Stimulated activated CD8-positive, alpha-beta memory T cell treated with anti-CD3 and anti-CD28 coated beads, Interleukin-4, amount 100 ng/mL, for 24 hours (primary cell): ENCODE measurements at places on chromosomes 6 and 20.

GRCh38 chr20:25579081-25579770, 6.1 kb downstream of the NINL start:
- no peak for DNase-seq

GRCh38 chr20:57301026-57301425, 28.6 kb upstream of the SPO11 start:
- no peak for DNase-seq

DNA sequence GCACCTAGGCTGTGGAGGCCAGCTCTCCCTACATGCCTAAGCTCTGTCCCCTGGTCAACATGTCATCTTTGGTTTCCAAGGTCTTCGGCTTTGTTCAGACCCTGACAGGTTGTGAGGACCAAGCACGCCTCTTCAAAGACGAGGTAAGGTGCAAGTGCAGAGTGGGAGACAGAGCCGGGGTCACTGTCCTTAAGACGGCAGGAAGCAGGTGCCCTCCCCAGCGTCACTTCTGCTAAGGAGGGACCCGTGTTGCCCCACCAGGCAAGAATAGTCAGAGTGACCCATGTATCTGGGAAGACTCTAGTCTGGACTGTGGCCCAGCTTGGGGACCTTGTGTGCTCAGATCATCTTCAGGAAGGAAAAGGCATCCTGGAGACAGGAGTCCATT, 18.2 kb upstream of the SGK2 start:
- no peak for DNase-seq

DNA sequence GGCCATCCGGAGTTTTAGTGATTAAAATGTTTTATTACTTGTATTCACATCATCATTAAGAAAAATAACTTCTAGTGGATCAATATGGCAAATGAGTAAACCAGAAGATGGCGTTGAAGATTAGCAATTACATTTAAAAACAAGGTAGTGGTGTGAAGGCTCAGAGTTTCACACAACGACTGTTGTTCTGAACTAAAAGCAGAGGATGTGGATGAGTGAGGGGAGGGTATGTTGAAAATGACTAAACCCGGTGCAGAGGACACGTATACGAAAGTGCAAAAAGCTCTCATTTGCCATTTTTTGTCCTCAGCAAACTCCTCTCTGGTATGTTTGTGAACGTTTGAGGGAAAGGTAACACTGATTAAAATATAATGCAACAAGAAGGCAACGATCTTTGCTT, 1.9 kb upstream of the IRF4 start:
- DNase-seq = no peak

GRCh38 chr6:167152862-167153261, 4.9 kb downstream of the GPR31 start:
- no peak for DNase-seq

DNA sequence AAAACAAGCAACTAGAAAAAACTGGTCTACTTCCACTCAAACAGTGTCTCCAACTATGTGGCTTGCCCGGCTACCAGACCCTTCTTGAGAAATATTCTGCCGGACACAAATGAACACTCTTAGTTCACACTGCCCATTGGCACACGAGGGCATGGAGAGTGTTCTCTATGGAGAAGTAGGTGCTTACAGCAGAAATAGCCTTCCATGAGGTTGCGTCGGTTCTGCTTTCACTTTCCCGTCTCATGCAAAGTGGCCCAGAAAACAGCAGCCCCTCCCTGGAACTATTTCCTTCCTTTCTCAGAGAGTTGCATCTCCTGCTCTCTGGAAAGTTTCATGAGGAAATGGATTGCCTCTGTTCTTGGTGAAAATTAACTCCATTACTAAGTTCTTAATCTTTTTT, 9.5 kb upstream of the HLA-DOA start:
- no peak for DNase-seq

- DNase-seq = no peak
Measured at GRCh38 chr20:55053389-55053788, 578.0 kb downstream of the DOK5 start.

- DNase-seq = no peak
Measured at GRCh38 chr20:13338097-13338661, 117.1 kb downstream of the ISM1 start.

- DNase-seq = no peak
Measured at GRCh38 chr6:167208819-167209576, 51.2 kb upstream of the GPR31 start.

DNA sequence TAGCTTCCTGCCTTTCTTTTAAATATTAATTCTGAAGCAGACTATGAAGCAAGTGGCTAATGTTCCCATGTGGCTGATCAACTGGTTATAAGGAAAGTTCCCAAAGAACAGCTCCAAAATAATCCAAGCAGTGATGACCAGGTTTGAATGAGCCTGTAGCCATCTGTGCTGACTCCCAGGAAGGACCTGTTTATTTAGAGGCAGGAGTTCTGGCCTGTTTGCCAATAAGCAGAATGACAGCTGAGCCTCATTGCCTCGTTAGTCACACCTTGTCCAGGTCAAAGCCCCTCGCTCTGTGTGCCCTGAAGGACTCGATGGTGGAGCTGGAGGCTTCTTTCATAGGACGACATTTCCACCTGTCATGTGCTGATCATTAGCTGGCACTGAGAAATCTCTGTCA, 97.4 kb downstream of the TMEM170B start:
- no peak for DNase-seq

DNA sequence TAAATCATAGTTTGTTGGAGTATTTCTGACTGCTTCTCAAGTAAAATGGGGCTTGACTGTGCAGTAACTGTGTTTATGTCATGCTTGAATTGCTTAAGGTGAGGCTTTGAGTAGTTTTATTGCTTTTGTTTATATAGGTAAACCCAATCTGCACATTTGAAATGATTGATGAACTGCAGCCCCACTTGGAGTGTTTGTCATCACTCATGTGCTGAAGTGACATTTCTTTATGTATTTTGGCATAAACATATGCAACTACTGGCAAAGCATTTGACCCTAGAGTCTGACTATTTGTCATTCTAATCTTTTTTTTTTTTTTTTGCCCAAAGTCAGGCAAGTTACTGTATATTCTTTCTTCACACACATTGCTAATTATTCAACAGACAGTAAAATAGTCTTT, 491.4 kb upstream of the POU3F2 start:
- DNase-seq = no peak

DNA sequence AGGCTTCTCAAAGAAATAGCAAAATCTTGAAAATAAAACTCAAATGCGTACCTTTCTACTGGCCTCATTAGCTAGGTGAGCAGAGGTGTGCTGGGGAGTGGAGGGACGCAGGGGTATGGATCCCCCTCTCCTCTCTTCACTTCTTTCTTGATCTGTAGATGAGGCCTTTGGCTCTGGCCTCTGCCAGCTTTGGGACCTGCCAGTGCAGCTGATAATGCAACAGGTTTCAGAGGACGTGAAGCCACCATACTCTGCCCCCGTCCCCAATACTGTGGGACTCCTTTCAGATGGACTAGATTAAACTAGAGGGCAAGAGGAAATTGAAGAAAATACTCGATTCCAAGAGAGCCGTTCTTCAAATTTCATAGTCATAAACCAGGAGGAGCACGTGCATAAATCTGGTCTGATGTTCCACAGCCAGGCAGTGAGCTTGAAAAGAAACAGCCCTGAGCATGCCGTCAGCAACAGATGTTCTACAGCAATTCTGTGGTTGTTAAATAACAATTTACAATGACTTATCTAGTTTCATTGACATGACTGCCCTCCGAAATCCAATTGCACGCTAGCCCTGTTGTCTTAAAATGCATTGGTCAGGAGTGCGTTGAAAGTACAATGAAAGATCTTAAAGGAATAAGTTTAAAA, 245.3 kb upstream of the FOXQ1 start:
- no peak for DNase-seq

DNA sequence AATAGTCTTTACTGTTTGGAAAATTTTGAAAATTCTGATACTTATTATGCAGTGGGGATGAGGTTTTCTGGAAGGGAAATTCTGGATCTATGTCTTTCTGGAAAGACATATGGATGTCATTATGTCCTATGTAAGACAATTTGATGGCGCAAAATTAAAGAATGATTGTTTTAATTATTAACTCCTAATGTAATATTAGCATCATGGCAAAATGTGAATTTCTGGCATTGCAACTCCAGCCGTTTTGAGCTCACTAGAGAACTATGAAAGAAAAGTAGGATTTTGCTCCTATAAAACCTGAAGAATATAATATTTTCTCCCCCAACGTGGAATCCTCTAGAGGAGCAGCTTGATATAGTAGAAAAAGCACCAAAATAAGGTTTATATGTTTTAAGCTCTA, 243.2 kb downstream of the RFPL4B start:
- no peak for DNase-seq

DNA sequence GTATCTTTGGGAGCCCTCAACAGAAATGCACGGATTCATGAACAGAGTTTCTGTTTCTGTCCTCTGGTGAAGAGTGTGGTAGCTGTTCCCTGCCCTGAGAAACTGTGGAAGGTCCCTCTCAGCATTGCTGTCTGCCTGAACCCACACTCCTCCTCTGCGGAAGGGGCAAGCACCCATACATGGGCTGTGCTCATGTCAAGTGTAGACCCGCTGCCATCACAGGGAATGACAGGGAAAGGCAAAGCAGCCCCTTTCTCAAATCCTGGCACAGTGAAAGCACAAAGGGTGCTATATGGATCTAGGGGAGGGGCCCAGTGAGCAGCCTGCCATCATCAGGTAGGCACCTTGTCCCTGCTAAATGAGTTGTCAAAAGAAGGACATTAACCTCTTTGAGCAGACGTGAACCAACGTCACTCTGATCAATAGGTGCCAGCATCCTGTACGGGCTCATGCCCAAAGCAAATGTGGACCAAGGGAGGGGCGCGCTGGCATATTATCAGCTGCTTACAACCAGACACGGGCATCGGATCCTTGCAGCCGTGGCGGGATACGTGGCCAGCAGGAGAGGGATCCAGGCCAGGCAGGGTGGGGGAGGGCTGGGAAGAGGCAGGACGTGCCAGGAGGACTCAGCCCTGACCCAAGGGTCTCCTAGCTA, 231.2 kb upstream of the PMEPA1 start:
- no peak for DNase-seq

DNA sequence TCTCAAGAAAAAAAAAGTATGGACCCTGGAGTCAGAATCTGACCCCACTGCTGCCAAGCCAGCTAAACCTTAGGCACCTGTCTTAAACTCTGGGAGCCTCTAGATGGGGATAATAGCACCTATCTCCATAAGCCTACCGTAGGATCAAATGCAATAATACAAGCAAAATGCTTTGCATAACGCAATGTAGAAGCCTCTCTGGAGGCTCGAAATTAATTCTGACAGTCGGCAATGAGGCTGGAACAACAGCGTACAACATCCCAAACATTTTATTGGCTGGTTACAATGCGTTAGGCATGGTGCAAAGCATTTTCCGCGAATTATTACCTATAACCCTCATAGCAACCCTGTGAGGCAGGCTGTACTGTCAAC, 521 bp downstream of the CDK5RAP1 start:
- no peak for DNase-seq

DNA sequence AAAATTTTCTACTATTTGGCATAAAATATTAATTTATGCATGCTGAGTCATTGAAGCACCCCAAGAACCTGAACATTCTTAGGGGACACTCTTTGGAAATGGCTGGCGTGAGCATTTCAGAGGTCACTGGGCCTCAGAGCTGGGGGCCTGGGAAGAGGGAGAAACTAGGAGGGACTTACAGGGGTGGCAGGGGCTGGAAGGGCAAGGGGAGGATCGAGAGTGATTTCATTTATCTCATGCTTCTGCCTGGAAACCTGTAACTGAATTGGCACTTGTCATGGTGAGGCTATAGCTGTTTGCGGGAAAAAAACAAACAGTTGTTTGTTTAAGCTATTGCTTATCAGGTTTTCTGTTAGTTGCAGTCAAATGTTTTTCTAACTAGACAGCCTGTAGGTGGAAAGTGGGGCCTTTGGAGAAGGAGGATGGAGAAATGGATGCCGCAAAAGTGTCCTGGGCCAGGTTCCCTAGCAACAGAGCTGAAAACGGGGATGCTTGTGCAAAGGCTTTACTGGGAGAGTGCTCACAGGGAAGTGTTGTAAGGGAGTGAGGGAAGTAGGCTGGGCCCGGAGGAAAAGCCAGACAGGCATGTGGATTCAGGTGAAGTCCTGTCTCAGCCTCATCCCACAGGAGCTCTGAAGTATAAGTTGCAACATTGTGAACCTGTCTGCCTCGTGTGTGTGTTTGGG, 36.4 kb upstream of the KAT14 start:
- DNase-seq = no peak

DNA sequence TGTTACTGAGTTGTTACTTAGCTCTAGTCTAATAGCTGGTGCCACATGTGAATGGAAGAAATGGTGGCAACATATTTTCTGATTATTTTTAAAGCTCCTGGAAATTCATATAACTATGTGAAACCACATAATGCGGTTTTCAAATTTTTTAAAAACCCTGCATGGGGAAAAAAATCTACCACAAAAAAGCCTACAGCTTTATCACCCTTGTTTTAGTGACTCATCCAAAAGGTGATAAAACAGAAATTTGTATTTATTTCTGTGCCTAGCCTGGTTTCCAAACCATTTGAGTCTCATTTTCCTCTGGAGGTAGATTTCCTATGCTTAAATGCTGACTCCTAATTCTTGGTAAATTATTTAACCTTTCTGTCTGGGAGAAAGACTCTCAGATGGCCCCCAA, 5.4 kb upstream of the FBXO30 start:
- no peak for DNase-seq

DNA sequence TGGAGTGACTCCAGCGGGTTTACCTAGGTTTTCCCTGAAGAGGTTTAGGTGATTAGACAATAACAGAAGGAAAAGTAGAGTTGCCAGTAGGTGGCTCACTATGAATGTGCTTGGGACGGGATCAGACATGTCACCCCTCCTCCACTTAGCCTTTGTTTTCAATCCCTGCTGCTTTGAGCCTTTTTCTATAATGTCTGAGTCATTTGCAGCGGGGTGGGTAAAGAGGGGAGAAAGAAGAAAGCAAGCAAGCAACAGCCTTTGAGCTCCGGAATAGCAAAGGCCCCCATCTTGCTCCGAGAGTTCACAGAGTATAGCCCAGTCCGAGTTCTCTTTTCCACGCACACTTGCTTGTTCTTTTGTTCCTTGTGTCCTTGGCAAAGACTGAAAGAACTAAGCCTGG, 129.1 kb downstream of the PACRG start:
- no peak for DNase-seq

DNA sequence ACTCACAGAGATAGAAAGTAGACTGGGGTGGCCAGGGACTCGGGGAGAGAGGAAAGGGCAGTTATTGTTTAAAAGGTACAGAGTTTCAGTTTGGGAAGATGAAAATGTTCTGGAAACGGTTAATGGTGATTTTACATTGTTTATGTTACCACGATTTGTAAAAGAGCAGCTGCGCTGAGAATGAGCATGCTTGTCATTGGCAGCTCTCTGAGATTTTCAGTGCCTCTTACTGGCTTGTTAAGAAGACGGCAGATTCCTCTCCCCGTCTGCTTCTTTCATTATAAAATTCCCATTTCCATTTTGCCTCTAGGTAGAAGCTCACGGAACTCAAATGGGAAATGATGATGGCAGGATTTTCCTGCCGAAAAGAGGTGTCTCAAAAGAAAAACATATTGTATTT, 39.7 kb upstream of the PPP1R3G start:
- DNase-seq = no peak
